ENCODE measurements at places on chromosomes 11 and 22.

DNA sequence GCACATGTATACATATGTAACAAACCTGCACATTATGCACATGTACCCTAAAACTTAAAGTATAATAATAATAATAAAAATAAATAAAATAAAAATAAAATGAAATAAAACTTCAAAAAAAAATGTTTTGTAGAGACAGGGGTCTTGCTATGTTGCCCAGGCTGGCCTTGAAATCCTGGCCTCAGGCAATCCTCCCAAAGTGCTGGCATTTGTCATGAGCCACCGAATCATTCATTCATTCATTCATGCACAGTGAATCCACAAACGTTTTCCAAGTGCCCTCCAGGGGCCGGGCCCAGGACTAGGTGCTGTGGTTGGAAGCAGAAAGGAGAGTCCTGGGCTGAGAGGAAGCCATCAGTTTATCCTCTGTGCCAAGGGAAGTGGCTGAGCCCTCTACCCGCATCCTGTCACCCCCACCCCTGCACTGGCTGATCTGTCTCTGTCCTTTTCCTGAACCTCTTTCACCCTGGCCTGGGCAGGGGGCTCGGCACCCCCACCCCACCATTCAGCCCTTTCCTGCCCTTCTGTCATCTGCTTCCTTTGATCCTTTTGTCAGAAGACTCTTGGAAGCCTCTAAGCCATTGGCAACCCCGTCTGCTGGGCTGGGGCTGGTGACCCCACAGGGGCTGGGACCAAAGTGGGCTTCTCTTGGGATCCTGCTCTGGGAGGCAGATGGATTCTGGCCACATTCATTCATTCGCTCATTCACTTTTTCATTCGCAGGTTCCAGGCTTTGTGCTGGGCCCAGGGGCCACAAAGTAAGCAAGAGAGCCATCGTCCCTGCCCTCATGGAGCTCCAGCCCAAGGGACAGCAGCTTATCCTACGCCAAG lies 84.3 kb downstream of the IGLL1 start:
- no peak for DNase-seq

DNA sequence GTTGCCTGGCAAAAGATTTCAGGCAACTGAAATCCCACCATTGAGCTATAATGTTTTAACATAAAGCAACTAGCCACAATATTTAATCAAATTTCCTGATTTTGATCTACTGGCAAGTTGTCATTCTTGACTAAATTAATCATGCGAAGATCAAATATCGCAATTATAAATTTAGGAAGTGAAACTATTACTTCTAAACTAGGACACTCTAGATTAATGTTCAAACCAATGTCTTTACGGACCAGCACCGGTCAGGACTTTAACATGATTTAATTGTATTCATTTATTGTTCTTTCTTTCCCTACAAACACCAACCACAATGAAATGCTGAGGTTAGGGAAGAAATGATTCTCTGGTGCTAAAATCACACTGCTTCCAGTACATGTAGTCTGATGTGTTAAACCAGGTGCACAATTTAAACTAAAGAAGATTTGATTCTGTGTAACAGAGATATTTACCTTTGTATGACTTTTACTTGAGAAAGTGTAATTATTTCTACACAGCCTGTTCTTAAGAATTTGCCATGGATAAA lies 14.9 kb downstream of the GAS2 start:
- DNase-seq = no peak

GRCh38 chr22:28943501-28943879 lies 60.1 kb downstream of the ZNRF3 start:
- DNase-seq = no peak

DNA sequence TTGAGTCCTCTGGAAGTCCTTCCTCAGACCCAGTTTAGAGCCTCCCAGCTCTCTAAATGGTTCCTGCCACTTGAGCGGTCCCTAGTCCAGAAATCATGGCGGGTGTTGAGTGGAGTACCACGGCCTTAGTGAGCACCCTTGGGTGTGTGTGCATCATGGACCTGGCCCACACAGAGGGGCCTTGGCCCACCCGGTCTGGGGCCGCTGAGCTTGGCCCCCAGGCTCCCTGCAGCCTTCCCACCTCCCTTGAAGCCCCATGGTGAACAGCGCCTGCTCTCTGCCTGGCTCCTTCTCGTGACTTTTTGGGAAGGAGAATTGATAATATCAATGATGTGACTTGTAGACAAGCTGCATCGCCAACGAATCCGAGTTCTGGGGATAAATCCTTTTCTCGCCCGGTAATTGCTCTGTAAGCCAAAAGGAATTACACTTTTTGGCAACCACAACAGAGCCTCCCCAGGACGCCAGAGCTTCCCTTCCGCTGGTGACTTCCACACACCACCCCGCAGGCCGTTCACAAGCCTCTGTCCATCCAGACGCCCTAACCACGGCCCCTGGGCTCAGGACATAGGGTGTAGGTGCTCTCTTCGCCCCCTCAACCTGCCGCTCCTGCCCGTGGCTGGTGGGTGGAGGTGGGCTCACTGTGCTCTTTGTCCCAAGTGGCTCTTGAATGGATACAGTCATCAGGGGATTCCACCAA lies 93.8 kb downstream of the NECTIN1 start:
- no peak for DNase-seq

- DNase-seq = no peak
Observed at GRCh38 chr11:2382936-2383851, 6.1 kb downstream of the CD81 start.

GRCh38 chr22:20565079-20565734 lies 57.8 kb downstream of the MED15 start:
- DNase-seq = no peak

DNA sequence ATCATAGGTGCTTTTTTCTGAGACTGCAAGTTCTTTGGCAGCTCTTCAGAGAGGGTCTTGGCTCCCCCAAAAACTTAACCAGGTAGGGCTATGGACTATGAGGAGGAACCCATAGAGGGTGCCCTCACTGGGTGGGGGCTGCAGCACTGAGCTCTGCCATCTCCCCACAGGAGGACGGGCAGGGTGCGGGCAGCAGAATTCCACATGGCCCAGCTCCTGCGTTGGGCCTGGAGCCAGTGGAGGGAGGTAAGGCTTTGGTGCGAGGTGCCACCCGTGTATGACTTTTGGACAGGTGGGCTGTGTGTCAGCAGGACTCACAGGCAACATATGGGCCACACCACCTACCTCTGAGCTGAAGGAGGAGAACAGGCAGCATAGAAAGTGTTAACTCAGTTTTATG lies 58.4 kb downstream of the PISD start:
- DNase-seq = no peak

GRCh38 chr11:68924073-68924925 lies 20.6 kb downstream of the IGHMBP2 start:
- DNase-seq = no peak

- DNase-seq = no peak
Observed at GRCh38 chr22:46660604-46661201, 40.5 kb downstream of the GRAMD4 start.

GRCh38 chr11:64450168-64450560 lies 91.2 kb downstream of the RPS6KA4 start:
- no peak for DNase-seq

GRCh38 chr11:75632450-75632849 lies 36.4 kb downstream of the MAP6 start:
- no peak for DNase-seq

DNA sequence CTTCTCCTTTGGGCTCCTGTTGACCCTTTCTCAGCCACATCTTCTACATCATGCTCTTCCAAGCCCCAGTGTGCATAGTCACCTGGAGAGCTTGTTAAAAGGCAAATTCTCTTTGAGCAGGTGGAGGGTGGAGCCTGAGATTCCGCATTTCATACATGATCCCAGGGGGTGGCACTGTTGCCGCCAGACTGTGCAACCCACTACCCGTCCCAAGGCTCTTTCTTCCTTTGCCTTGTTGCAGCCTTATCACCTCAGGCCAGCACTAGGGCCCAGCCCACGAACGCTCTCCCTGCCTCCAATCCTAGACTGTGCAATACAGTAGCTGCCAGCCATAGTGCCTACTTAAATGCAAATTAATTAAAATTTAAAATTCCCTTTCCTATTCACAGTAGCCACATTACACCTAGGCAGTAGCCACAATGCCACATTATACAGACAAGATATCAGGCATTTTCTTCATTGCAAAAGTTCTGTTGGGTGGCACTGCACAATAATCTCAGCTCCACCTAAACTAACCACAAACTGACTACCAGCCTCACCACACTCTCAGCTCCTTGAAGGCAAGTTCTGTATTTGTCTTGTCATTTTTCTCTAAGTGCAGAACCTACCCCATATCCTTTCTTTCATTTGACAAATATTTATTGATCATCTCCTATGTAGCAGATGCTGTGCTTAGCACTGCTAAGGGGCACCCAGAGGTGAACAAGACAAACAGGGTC lies 4.6 kb upstream of the KCNJ5 start:
- no peak for DNase-seq

DNA sequence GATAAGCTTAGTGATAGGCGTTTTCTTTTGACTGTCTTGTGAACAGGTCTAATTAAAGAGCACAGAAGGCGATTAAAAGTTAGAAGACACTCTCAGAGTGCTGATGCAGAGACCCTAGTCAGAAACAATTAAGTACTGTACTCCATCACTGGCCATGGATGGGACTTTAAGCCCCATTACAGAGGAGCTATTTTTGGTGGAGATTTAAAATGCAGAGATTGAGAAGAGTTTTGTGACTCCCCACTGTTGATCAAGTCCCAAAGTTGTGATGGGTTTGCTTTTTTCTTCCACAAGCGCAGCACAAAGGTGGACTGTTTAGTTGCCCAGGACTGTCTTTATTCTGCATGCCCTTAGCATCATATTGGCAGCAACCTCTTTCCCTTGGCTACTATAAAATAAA lies 978 bp downstream of the LUZP2 start:
- DNase-seq = no peak

DNA sequence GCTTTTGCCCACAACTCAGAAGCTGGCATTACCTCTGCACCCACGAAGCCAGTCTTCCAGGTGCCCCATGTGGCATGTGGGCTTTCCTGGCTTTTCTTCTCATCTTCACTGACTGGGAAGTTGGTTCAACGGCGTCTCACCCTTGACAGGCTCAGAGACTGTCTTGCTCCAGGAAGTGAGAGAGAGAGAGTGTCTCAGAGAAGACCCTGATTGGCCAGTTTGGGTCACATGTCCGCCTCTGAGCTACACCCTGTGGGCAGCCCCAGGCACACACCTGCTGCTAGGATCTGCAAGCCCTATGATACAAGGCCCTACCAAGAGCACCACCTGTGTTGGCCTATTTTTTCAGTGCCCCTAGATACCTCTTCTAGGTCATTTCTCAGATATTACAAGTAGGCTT lies 39.0 kb downstream of the RTL6 start:
- no peak for DNase-seq

- DNase-seq = no peak
Observed at GRCh38 chr11:15097411-15097810, 17.3 kb upstream of the INSC start.

DNA sequence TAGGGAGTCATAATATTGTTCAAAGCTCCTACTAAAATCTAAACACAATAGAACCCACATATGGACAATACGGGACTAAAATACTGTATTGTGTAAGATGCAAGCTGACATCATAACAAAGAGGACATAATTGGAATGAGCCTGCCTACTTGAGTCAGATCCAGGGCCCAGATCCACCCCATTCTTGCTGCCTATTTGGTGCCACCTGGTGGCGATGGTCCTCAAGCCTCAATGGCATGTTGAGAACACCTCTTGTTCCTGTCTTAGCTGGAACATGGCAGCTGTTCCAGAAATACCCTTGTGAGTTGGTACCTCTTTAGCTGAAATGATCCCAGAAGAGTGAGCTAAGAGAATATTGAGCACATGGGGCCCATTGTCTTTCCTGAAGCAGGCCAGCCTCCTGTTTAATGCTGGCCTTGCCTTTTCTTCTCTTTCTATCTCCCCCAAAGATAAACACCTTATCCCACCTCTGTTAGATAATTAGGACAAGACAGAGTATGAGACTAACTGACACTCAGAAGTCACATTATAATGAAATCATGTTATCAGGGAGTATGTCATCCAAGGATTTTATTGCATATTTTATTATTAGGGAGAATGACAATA lies 680.9 kb upstream of the ANO5 start:
- no peak for DNase-seq

DNA sequence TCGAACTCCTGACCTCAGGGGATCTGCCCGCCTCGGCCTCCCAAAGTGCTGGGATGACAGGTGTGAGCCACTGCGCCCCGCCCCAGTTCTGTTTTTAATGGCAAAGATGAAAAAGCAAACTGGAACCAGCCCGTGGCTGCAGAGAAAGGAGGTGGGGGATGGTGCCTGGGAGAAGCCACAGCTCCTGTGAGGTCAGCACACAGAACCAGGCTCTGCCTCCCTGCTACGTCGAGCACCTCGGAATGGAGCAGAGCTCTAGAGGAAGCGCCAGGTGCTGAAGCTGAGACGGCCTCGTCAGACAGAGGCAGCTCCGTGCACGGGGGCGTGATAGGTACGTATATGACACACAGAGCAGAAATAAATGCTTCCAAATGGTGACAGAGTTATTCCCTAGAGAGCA lies 8.5 kb downstream of the DRD4 start:
- DNase-seq = no peak

GRCh38 chr11:103714246-103714645 lies 322.2 kb upstream of the DDI1 start:
- DNase-seq = no peak
